NCI-H187 treated with DMSO at 0.1 percent for 48 hours (cell line): ENCODE measurements at places on chromosomes 16 and 17.

DNA sequence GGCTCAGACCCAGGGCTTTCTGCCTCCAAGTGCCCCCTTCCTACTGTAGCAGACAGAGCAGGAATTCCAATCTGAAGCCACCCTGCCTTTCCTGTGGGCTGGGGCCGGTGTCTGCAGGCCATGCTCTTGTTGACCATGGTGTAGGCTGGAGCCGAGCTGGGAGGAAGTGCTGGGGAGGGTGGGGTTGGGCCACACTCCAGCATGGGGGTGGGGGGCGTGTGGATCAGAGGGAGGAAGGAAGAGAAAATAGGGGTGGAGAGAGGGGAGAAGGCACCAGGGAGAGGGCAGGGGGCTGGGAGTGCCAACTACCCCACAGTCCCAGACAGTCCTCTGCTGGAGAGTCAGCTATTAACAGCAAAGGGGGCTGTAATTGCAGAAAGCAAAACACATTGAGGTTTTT lies 54.3 kb upstream of the JPH3 start:
- DNase-seq, result no peak

DNA sequence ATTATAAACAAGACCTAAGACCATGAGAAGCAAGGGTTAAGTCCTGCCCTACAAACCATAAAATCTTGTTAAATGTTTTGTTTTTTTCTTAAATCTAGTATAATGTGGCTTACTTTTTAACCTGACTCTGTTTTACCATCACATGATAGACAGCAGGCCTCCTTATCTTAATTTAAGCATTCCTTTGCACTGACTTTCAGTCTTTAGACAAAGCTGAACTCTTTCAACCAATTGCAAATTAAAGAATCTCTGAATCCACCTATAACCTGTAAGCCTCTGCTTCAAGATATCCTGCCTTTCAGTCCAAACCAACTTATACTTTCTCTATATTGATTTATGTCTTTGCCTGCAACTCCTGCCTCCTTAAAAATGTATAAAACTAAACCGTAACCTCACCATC lies 478.5 kb downstream of the GRIN2A start:
- DNase-seq, result no peak

DNA sequence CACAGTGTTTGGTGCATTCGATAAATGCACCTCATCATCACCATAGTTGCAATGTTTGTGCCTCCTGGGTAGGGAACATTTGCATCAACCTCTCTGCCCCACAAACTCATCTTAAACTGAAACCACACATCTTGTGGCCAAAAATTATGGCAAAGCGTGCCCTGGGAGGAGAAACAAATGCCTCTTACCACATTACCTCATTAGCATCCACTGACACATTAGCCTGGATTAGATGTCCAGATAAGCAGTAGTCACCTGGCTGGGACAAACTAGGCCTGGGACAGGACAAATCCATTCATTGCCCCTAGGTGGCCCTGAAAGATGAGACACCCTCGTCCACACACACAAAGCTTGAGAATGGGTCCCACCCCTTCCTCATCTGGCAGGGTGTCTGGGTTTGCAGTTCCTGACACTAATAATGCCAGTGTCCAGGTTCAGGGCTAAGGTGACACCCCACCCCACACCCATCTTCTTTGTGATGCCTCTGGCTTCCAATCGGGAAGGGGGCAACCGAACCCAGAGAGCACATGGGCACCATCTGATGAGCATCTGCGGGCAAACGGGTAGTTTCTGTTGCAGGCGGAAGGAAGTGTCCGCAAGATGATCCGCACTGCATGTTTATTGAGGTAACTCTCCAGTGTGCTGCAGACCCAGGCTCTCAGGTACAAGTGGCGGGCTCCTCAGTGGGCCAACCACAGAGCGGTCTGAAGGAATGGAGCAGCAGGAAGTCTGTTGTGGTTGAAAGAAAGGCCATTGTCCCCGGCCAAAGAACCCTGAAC lies 8.6 kb downstream of the XYLT1 start:
- DNase-seq, result no peak

DNA sequence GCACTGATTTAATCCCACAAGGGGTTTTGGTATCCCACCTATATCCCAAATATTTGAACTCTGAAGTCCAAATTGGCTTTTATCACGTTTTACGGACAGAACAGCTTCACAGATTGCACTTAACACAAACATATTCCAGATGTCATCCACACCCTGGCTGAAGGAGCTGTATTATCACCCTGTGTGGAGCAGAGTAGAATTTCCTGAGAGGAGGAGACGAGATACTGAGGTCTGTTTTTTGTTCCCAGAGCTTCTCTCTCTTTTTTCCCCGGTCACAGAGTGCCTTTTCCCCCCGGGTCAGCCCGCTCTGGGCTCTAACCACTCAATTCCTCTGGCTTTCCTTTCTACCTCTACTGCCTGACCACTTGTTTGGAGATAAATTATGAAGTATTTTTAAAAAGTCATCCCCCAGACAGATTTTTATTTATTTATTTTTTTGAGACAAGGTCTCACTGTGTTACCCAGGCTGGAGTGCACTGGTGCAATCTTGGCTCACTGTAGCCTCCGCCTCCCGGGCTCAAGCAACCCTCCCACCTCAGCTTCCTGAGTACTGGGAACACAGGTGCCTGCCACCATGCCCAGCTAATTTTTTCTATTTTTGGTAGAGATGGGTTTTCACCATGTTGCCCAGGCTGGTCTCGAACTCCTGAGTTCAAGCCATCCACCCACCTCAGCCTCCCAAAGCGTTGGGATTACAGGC lies 30.7 kb downstream of the DNAH2 start:
- no peak for DNase-seq

DNA sequence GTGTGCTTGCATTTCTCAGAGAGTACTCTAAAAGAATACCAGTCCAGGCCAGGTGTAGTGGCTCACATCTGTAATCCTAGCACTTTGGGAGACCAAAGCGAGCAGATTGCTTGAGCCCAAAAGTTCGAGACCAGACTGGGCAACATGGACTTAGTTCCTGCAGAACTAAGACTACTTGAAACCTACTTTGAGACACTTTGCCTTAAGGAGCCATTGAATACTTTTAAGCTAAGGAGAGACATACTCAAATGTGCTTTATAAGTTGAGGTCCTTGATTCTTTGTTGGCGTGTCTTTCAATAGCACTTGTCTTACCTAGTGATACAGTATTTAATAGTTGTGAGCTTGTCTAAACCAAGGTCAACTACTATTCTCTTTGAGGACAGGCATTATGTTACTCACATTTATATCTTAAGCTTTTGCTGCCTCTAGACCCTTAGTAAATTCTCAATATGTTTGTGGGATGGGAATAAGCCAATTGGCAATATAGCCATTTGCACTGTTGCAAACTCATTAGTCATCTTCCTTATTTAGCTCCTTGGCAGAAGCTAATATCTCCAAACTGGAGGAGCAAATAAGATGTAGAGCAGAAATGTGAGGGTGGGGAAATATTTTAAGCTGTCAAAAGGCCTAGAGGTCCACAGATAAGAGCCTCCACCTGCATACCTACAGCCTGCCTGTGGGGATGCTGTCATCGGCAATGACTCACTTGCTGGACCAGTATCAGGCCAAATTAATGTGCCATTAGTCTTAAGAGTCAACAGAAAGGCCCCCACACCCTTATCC lies 16.3 kb downstream of the SCPEP1 start:
- no peak for DNase-seq

- peak; percentile 75 for DNase-seq
Observed at GRCh38 chr17:7836596-7837407, 2.8 kb downstream of the KDM6B start.

DNA sequence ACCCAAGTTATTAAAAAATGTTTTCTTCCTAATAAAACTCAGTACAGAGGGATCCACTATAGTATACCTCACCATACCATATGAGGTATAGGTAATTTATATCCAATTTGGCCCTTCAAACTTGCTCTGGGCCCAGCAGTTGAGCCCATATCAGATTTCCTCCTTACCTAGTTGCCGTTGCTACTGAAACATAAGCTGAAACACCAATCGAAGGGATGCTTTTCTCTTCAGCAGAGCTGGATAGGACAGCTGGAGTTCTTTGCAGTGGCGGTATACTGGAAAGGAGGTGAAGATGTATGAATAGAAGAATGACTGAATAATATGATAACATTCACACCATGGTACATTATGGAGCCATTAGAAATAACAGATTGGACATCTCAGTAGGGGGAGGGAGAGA lies 42.7 kb downstream of the TNRC6C start:
- DNase-seq, result no peak

- no peak for DNase-seq
Observed at GRCh38 chr17:49985310-49985990, 9.6 kb downstream of the DLX3 start.

- no peak for DNase-seq
Observed at GRCh38 chr16:535446-536405, 8.2 kb downstream of the CAPN15 start.

GRCh38 chr17:17141279-17141678 lies 64.9 kb downstream of the PLD6 start:
- DNase-seq, result no peak

- no peak for DNase-seq
Observed at GRCh38 chr17:48470388-48471034, 40.5 kb upstream of the SKAP1 start.

DNA sequence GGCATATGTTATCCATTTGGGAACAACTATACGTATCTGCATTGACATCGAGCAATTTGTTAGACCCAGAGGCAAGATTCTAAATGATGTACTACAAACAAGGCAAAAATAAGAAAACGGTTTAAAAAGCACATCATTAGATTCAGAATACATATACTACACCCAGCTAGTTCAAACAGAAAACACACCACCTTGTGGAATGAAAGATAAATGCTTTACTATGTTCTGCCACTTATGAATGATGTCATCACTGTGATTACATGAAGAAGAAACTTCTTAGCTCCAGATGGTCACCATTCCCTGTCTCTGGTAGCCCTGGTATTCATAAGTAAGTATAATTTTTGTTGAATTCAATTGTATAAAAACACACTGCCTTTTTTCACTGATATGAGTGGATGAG lies 7.8 kb downstream of the NACA2 start:
- no peak for DNase-seq

DNA sequence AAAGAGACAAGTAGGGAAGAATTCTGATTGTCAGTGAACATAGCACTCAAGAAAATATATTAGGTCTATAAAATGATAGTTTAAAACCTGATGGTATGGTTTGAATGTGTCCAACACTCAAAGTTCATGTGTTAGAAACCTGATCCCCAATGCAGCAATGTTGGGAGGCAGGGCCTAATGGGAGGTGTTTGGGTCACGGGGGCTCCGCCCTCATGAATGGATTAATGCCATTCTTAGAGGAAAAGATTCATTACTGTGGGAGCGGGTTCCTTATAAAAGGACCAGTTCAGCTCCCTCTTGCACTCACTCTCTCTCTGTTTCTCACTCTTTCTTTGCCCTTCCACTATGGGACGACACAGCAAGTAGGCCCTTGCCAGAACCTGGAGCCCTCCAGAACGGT lies 41.5 kb upstream of the SLC47A1 start:
- no peak for DNase-seq
